ENCODE measurements at places on chromosomes 12 and 14.
A peak's percentile ranks its signal among the peaks of the same experiment; 100 is the strongest.

DNA sequence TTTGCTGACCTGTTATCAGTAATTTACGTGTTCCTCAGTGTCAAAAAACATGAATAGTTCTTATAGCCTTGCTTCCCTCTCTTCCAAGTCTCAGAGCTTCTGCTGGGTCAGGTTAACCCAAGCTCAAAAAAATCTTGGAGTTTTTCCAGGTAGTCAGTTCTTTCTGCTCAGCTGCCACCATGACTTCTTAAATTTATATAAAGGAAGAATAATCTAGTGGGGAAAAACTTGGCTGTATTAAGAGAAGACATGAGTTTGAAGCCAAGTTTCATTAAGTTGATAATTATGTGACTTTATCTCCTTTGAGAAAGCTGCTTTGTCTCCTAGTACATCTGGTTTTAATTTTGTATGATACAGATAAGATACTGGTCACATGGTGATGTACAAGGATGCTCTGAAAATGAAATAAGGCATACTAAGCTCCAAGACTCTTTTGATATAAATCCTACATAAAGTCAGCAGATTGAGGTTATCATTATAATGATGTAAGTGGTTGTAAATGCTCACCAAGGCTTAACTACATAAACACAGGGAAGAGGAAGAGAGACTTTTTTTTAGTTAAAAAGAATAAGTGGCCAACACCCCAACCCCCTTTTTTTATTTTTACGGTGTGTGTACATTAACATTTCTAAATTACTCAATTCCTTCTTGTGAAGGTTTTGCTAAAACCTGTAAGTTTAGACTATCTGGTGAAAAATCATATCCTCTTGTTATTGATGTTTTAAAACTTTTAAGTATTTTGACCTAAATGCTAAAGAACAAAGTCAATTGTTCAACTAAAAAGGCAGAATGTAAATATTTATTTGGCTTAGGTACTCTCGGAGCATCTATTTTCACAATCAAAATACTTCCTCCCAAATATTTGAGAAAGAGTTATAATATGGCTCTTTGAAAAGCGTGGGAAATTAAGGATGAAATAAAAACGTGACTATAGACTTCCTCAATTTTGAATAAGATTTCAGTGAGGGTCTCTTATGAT lies 84.1 kb upstream of the SLC38A2 start:
- no peak for DNase-seq

DNA sequence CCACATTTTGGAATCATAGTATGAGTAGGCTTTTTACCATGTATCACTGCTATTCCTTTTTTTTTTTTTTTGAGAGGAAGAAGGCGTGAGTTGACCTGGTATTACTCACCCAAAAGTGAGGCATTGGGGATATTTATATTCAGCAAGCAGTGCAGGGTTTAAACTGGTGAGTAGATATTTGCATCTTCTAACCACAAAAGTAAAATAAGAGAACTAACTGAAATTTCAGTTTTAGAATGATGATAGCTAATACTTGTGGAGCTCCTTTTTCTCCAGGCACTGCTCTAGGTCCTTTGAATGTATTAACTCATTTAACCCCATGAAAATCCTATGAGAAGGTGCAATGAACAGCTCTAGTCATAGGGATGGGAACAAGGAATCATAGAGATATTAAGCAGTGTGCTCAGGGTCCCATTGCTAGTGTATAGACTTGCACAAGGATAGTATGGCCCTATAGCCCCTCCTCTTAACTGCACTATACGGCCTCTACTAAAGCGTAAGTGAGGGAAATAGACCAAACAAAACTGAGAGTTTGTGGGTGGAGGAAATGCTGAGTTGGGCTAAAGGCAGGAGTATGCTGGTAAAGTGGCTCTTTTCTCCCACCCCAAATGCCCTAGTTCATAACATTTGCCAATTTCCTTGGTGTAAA lies 104.3 kb upstream of the MAX start:
- DNase-seq, result peak; percentile 71

DNA sequence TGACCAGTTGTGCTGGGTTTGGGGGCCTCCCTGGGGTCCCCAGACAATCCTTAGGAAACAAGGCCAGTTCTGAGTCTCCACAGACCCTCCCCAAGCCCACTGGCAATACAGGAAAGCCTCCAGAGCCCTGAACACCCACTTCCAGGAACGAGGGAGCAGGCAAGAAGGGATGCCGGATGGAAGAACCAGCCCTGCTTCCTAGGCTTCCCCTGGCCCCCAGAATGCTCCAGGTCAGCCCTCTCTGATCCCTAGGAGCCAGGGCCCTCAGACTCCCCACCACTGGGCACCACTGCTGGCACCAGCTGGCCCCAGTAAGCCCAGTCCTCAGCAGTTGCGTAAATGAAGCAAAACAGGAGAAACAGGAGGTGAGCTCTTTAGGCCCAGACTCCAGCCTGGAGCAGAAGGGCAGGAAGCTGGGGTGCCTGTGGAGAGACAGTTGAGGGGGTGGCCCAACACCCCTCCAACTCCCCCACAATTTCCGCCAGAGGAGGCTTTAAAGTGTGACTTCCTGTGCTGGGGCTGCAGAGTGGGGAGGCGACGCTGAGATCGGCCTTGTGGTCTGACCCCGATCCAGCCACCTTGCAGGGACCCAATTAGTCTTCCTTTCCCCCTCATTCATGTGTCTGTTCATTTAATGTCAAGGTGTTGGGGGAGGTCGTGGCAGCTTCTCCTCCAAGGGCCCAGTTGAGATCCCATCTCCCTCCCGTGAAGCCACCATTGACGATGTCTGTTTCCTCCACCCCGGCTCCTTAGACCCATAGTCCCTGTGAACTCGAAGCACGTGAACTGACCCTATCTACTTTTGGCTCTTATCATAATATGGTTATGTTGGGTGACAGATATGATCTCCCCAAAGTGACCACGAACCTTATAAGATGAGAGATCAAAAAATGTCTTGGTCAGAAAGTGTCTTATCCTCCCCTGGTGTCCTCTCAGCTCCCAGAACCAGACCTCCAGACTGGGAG lies 4.7 kb downstream of the TNFRSF1A start:
- no peak for DNase-seq

DNA sequence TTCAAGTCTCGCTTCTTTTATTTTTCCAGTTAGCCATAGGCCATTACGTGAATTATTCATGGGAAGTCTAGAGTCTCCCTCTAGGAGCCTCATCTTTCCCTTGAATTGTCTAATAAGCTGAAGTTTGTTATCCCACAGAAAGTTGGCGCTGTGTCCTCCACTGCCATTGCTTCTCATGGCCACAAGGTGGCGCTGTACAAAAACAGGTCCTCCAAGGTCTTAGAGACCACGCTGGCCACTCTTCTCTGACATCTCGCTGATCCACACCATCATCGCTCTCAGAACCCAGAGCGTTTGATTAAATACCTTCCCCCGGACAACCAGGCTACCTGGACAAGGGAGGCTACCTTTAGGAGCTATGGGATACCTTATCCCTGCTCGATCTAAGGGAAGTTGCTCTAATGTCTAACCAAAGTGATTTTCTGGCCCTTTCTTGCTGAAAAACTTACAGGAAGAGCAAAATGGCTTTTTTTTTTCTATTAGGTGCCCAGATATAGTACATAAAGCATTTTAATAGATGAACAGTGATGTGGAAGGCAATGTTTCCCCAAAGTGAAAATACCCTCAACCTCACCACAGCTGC lies 110.0 kb downstream of the CCDC60 start:
- DNase-seq, result peak; percentile 27

- peak; percentile 61 for DNase-seq
Measured at GRCh38 chr12:75489613-75490210, 9.2 kb downstream of the GLIPR1 start.

GRCh38 chr12:129378496-129378895 lies 525.2 kb downstream of the GLT1D1 start:
- no peak for DNase-seq

DNA sequence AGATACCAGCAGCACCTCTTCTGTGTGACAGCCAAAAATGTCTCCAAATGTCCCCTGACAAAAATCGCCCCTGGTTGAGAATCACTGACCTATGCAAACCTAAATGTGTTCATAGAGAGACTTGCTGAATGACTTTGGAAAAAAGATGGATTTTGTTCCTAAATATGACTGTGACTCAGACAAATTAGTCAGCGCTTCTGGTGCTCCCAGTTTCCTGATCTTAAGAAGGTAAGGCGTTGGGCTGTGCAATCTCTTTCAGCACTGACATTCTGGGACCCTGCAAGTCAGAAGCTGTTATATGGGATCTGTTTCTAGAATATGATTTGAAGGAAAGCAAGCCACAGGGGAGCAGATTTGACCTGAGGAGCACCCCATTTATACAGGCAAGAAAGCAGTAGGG lies 90.6 kb upstream of the PWP1 start:
- peak; percentile 18 for DNase-seq

- DNase-seq, result no peak
Measured at GRCh38 chr12:49809906-49810389, 18.3 kb downstream of the NCKAP5L start.
